ENCODE measurements at places on chromosomes 11 and 22. TPM values are rescaled to one million over a fixed set of nuclear protein-coding genes. Genes with fewer than 3 reads are reported as not detected.

The SGSM1 gene
- total RNA-seq: 0.09 TPM

The STX5 gene
- total RNA-seq: 38.4 TPM

DNA sequence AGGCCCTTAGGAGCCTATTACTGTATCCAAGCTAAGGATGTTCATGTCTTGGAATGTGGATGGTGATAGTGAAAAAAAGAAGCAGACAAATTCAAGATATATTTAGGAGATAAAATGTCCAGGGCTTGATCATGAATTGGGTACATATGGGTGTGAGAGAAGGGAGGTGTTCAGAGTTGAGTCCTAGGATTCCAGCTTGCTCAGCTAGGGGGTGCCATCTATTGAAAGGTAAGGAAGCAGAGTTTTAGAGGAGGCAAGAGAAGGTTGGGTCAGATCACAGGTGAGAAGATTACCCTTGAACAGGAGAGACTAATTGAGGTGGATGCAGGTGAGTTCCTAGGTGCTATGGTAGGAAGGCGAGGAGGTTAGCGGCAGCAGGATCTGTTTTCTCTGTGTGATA lies 60.5 kb downstream of the GRAMD1B start:
- no peak for DNase-seq

DNA sequence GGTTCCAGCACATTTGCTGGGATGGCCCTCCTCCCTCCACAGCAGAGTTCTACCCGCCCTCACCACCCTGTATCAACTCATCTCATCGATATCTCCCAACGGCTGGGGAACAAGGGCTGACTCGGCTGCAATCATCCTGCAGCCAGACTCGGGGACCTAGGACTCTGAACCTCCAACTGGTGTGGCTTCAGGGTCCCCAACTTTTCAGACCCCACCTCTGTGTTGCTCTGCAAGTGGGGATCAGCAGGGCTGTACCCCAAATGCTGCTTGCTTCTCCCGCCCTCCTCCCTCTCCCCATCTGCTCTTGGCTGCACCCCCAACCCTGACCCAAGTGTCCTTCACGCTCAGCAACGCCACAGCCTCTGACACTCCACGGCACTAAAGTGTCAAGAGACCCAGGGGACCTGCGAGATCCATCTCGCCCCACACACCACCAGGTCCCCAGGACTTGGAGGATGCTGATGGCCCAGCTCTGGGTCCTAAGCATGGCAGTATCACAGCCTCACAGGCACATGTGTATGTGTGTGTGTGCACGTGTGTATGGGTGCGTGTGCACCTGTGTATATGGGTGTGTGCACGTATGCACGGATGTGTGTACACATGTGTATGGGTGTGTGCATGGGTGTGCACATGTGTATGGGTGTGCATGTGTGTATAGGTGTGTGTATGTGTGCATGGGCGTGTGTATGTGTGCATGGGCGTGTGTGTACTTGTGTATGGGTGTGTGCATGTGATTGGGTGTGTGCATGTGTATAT lies 26.4 kb downstream of the KCNQ1 start:
- DNase-seq: peak; percentile 37

DNA sequence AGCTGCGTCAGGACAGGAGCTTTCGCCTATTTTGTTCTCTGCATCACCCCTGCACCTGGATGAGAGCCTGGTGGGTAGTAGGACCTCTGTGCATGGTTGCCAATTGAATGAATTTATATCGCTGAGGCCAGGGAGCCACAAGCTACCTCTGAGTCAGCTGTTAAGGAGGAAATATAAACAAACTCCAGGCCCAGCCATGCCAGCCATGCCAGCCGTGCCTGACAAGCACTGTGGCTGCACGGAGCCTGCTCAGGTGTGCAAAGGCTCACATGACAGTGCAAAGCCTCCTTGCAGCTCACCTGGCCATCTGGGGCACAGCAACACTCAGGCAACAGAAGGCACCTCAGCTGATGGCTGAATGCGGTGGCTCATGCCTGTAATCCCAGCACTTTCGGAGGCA lies 33.7 kb upstream of the LINC01488 start:
- DNase-seq: no peak

- no peak for DNase-seq
Measured at GRCh38 chr11:64766881-64767280, 7.1 kb upstream of the PYGM start.
